ENCODE measurements at places on chromosomes 1 and 21. TPM values are rescaled to one million over a fixed set of nuclear protein-coding genes. Genes with fewer than 3 reads are reported as not detected.

DNA sequence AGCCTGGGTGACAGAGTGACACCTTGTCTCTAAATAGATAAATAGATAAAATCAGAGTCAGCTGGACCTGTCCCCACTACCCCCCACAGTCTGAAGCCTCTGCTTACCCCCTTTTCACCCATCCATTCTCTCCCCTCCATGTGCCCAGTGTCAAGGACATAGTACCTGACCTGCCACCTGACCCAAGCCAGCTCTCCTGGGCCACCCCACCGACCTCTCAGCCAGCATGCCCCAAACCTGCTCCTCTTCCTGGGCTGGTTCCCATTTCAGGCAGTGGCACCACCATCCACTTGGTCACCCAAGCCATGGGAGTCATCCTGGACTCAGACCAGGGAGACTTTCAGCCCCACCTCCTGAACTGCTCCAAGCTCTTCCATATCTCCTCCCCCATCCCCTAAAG lies 28.2 kb downstream of the CITED4 start:
- no peak overlapping the region for H3K27ac ChIP-seq
- H3K4me1 ChIP-seq, result no peaks in the 10 kb centered on the region
- H3K36me3 ChIP-seq, result no peaks in the 10 kb centered on the region
- H3K4me3 ChIP-seq, result no peak overlapping the region
- no peaks in the 10 kb centered on the region for H3K27me3 ChIP-seq

Gene DNALI1
- total RNA-seq, result 0.30 TPM

Gene HCN3
- 6.1 TPM for total RNA-seq

Gene CHIA
- total RNA-seq, result not detected

DNA sequence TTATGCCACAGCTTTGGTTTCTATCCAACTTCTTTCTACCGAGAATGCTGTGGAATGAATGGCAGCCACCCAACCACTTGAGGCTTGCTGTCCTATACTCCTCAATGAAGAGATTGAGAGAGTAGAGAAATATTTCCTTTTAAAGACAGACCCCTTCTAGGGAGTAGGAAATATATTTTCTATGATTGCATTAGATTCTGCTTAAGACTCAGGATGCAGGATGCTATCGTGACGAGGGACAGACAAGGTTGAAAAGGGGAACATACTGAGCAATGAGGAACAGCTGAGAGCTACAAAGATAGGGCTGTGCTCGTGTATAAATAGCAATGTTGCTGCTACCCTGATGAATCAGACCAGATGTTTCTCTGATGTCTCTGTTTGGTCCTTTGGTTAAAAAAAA lies 7.1 kb upstream of the RASAL2 start:
- no peaks in the 10 kb centered on the region for H3K4me1 ChIP-seq
- no peak overlapping the region for H3K27ac ChIP-seq
- H3K27me3 ChIP-seq, result peaks cover 4% of the 10 kb centered on the region
- H3K36me3 ChIP-seq, result no peaks in the 10 kb centered on the region
- H3K4me3 ChIP-seq, result no peak overlapping the region

DNA sequence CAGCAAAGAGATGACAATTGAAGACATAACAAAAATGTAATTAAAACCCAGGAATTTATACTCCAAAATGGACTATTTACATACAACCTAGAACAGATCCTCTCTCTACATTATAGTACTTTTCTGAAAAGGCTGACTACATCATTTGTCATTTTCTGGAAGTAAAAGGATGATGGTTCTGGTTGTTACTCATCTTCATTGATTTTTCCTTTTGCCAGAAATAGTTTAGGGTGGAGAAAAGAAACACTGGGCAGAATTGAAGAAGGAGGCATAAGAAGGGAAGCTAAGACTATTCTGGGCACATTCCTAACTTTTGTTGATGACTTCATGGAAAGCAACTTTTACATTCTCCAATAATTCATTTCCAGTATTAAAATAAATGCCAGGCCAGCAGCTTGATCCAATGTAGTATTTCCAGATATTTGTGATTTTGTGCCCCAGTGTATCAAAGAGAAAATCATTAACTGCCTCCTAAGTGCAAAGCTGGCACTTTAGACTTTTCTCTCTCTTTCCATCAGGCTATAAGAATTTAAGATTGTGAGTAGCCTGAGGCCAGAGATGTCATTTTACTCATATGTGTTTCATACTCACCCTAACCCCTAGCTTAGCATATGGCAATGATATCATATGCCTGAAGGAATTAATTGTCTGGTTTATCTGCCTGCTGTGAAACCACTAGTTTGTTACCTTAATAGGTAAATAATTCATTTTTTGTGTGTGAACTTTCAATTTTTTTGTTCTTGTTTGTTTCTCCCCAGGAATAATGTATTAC lies 369.5 kb upstream of the LYPLAL1 start:
- H3K27ac ChIP-seq, result no peak overlapping the region
- no peaks in the 10 kb centered on the region for H3K4me1 ChIP-seq
- H3K36me3 ChIP-seq, result no peaks in the 10 kb centered on the region

Gene TRIM46
- 16.1 TPM for total RNA-seq

DNA sequence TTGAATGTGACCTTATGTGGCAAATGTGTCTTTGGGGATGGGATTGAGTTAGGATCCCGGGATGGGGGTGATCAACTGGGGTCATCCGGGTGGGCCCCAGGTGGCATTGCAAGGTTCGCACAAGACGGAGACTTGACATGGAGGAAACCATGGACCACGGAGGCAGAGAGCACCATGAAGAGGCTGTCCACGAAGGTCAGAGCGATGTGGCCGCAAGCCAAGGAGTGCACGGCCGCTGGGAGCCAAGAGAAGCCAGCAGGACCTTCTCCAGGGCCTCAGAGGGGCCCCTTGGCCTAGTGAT lies 22.3 kb upstream of the COL18A1 start:
- H3K27ac ChIP-seq, result no peak overlapping the region
- no peak for DNase-seq
- H3K36me3 ChIP-seq, result no peaks in the 10 kb centered on the region
- H3K4me3 ChIP-seq, result no peak overlapping the region
- no peaks in the 10 kb centered on the region for H3K4me1 ChIP-seq

Gene CR1
- total RNA-seq, result 0.18 TPM

DNA sequence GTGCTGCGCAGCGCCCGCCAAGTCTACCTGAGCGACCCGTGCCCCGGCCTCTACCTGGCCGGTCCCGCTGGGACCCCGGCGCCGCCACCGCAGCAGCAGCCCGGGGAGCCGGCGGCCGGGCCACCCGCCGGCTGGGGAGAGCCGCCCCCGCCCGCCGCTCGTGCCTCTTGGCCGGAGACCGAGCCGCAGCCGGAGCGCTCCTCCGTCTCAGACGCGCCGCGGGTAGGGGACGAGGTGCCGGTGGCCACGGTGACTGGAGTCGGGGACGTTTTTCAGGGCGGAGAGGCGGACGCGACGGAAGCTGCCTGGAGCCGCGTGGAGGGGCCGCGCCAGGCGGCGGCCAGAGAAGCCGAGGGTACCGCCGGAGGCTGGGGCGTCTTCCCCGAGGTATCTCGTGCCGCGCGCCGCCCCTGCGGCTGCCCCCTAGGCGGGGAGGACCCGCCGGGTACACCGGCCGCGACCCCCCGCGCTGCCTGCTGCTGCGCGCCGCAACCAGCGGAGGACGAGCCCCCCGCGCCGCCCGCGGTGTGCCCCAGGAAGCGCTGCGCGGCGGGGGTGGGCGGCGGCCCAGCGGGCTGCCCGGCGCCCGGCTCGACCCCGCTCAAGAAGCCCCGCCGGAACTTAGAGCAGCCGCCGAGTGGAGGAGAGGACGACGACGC lies 646 bp downstream of the IER5 start:
- H3K4me3 ChIP-seq, result peak overlapping the region; percentile 96
- DNase-seq, result peak; percentile 68
- H3K27me3 ChIP-seq, result no peaks in the 10 kb centered on the region
- H3K36me3 ChIP-seq, result peaks cover 42% of the 10 kb centered on the region
- H3K27ac ChIP-seq, result peak overlapping the region; percentile 97
- peaks cover 46% of the 10 kb centered on the region for H3K4me1 ChIP-seq

DNA sequence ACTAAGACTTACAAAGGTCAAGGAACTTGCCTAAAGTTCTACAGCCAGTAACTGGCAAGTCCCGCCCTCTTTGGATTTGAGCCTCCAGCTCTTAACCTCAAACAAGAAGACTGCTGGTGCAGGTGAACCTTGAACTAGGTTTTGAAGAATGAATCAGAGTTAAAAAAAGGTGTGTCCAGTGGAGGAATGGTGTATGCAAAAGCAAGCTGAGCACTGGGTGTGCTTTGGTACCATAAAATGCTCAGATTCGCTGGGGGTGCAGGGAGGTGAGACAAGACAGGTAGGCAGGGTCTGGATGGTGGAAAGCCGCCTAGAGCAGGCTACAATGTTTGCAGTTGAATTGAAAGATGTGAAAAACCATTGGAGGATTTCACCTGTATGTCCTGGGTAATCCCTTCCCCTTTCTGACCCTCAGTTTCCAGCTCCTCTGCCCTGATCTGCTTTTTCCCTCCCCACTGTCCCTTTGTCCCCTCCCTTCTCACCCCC lies 39.8 kb downstream of the FOXD2 start:
- no peak for DNase-seq
- H3K4me3 ChIP-seq, result no peak overlapping the region
- H3K4me1 ChIP-seq, result no peaks in the 10 kb centered on the region
- no peak overlapping the region for H3K27ac ChIP-seq
- H3K36me3 ChIP-seq, result no peaks in the 10 kb centered on the region

DNA sequence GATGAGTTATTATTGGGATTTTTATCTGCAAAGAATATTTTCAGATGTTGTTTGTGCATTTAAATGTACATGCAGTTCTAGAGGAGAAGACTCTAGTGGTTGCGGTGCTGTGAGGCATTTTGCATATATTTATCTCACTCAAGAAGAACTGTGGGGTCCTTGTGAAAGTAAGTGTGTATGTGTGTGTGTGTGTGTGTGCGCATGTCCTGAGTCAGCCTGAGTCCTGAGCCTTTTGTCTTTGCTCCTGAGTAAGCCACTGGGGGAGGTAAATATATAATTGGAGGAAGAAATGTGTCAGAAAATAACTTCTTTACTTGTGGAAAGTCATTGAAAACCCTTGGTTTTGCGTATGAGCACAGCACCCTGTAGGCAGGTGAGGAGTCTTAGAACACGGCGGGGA lies 55.6 kb upstream of the CD34 start:
- no peak overlapping the region for H3K27ac ChIP-seq
- DNase-seq, result no peak
- peaks cover 5% of the 10 kb centered on the region for H3K4me1 ChIP-seq
- no peaks in the 10 kb centered on the region for H3K36me3 ChIP-seq
- H3K4me3 ChIP-seq, result no peak overlapping the region
- H3K27me3 ChIP-seq, result peaks cover 20% of the 10 kb centered on the region

GRCh38 chr1:63230722-63231121 lies 91.6 kb upstream of the FOXD3 start:
- H3K27me3 ChIP-seq, result peaks cover 5% of the 10 kb centered on the region
- no peak overlapping the region for H3K27ac ChIP-seq
- no peak overlapping the region for H3K4me3 ChIP-seq
- no peak for DNase-seq
- H3K4me1 ChIP-seq, result no peaks in the 10 kb centered on the region
- H3K36me3 ChIP-seq, result no peaks in the 10 kb centered on the region

- H3K27me3 ChIP-seq, result no peaks in the 10 kb centered on the region
- no peaks in the 10 kb centered on the region for H3K4me1 ChIP-seq
- peak; percentile 35 for DNase-seq
- no peak overlapping the region for H3K4me3 ChIP-seq
Measured at GRCh38 chr1:53138991-53139884, 3.2 kb downstream of the SLC1A7 start.

DNA sequence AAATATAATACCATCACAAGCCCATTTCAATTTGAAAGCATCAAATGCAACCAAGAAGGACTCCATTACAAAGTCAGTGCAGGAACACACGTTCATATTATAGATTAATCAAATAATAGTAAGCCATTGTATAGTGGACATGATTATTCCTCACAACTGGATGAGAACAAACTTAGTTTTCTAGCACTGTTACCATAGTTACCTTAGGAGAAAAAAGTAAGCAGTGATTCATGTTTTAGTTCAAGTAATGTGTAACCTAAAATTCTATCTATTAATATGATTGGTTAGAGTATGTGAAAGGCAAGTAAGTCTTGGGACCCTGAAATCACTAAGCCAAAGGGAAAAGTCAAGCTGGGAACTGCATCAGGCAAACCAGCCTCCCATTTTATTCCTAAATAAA lies 15.2 kb downstream of the SSX2IP start:
- no peaks in the 10 kb centered on the region for H3K27me3 ChIP-seq
- H3K36me3 ChIP-seq, result peaks cover 24% of the 10 kb centered on the region
- H3K4me1 ChIP-seq, result peaks cover 8% of the 10 kb centered on the region
- no peak overlapping the region for H3K4me3 ChIP-seq

- no peak overlapping the region for H3K4me3 ChIP-seq
- H3K36me3 ChIP-seq, result peaks cover 32% of the 10 kb centered on the region
- H3K4me1 ChIP-seq, result no peaks in the 10 kb centered on the region
- no peak for DNase-seq
- no peaks in the 10 kb centered on the region for H3K27me3 ChIP-seq
Measured at GRCh38 chr1:119929643-119930315, 33.5 kb upstream of the ADAM30 start.

- H3K4me1 ChIP-seq, result no peaks in the 10 kb centered on the region
- no peak overlapping the region for H3K4me3 ChIP-seq
- no peak for DNase-seq
Measured at GRCh38 chr1:23291706-23292105, 52.4 kb downstream of the HNRNPR start.

Gene PTPRC
- 556 TPM for total RNA-seq

DNA sequence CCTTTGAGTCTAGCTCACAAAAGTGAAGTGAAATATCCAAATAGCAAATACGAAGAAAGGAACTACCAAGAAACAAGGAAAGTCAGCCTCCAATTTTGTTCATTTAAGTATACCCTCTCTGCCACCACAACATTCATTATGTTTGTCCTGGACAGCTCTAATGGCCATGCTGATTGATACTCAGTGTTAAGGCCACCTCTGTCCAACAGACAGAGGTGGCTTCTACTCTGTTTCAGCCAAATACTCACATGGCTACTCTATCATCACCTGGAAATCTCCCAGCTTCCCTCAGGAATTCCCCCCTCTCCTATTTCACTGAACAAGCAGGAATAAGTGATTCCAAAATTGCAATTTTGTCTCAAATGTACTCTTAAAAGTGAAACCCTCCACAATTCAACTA lies 10.7 kb downstream of the APP start:
- H3K27me3 ChIP-seq, result no peaks in the 10 kb centered on the region
- no peak overlapping the region for H3K27ac ChIP-seq
- H3K4me3 ChIP-seq, result no peak overlapping the region
- DNase-seq, result no peak

DNA sequence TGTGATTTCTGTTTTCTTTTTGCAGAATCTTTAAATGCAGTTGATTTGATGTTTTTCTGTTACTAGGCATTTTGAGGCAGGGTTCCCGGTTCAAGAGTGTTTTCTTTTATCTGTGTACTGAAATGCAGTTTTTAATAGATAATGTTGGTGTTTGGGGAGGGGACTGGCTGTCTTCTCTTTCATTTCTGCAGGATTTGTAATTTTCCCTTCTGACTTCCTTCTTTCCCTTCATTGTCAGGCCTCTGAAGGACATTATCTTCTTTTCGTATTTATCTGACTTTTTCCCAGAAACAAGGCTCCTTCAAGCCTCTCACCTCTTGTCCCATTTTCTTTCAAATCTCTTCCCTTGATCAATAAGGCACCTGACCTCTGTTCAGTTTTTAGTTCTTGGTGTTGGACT lies 1.5 kb upstream of the GALNT2 start:
- peaks cover 17% of the 10 kb centered on the region for H3K27me3 ChIP-seq
- peaks cover 4% of the 10 kb centered on the region for H3K36me3 ChIP-seq
- H3K4me1 ChIP-seq, result peaks cover 23% of the 10 kb centered on the region

GRCh38 chr1:172918478-172918877 lies 132.3 kb downstream of the TNFSF18 start:
- H3K36me3 ChIP-seq, result peaks cover 2% of the 10 kb centered on the region
- peaks cover 10% of the 10 kb centered on the region for H3K27me3 ChIP-seq
- no peak overlapping the region for H3K27ac ChIP-seq
- DNase-seq, result no peak
- no peak overlapping the region for H3K4me3 ChIP-seq

GRCh38 chr1:6103111-6103853 lies 57.6 kb downstream of the KCNAB2 start:
- peaks cover 4% of the 10 kb centered on the region for H3K36me3 ChIP-seq
- no peak for DNase-seq
- no peak overlapping the region for H3K4me3 ChIP-seq
- H3K4me1 ChIP-seq, result no peaks in the 10 kb centered on the region
- H3K27ac ChIP-seq, result no peak overlapping the region
- H3K27me3 ChIP-seq, result no peaks in the 10 kb centered on the region
